ENCODE measurements at places on chromosomes 13 and 19. TPM values are rescaled to one million over a fixed set of nuclear protein-coding genes. Genes with fewer than 3 reads are reported as not detected.

The ZNF177 gene
- total RNA-seq: 10.6 TPM

The FUT1 gene
- 15.0 TPM for total RNA-seq

The MED29 gene
- total RNA-seq: 37.3 TPM

GRCh38 chr13:30331331-30331771 lies 24.0 kb upstream of the KATNAL1 start:
- H3K4me3 ChIP-seq: peak overlapping the region; percentile 5
- no peak overlapping the region for H3K27ac ChIP-seq
- no peak for DNase-seq

DNA sequence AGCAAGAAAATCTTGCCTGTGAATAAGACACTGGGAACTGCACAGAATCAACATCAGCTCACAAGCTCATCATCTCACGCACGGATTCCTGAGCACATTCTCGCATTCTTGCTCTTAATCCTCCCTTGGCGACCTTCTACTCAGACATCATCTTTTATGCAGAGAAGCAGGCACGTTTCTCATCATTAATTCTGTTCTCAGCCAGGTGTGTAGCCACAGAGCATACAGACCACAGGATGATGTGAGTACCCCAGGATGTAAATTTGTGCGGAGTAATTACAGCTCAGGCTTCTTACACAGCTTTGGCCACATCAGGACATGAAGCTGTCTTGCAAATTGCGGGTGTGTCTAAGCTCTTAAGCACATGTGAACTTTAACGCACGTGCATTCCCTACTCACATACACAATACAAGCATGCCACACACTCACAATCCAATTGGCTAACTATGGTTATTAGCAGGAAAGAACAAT lies 36.5 kb upstream of the SACS start:
- no peak for DNase-seq
- H3K4me3 ChIP-seq: peak overlapping the region; percentile 72
- H3K27ac ChIP-seq: peak overlapping the region; percentile 67
- peaks cover 41% of the 10 kb centered on the region for H3K4me1 ChIP-seq
- H3K36me3 ChIP-seq: peaks cover 2% of the 10 kb centered on the region

DNA sequence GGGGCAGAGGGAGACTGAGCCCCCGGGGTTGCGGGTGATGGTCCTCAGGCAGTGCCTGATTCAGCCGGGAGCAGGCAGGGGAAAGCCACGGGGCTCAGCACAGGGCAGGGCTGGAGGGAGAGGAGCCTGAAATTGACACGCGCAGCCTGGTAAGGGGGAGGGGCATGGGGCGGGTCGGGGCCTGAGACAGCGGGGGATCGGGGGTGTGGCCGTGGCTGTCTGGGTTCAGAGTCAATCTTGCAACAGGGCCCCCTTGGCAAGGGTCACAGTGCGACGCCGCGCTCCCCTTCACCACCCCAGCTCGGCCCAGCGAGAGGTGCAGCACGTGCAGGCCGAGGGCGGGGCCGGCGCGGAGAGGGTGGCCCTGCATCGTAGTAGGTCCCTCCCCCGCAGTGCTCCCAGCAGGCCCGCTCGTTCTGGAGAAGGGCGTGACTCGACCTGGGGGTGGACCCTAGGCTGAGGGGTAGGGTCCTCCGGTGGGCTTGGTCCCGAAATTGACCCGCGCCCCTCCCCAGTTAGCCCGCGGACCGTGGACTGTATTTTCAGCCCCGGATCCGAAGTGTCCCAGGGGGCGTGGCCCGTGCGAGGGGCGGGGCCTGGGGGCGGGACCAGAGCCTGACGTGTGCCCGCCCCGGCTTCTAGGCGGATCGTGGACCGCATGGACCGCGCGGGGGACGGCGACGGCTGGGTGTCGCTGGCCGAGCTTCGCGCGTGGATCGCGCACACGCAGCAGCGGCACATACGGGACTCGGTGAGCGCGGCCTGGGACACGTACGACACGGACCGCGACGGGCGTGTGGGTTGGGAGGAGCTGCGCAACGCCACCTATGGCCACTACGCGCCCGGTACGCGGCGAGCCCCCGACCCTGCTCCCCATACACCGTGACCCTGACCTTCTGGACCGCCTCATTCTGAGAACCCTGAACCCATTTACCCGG lies 6.0 kb downstream of the RCN3 start:
- H3K27ac ChIP-seq: peak overlapping the region; percentile 74
- H3K36me3 ChIP-seq: no peaks in the 10 kb centered on the region
- H3K4me3 ChIP-seq: peak overlapping the region; percentile 88
- H3K27me3 ChIP-seq: peaks cover 5% of the 10 kb centered on the region

GRCh38 chr13:49836516-49836915 lies 44.0 kb upstream of the KPNA3 start:
- DNase-seq: no peak
- H3K27ac ChIP-seq: peak overlapping the region; percentile 56
- no peaks in the 10 kb centered on the region for H3K36me3 ChIP-seq
- H3K27me3 ChIP-seq: no peaks in the 10 kb centered on the region

DNA sequence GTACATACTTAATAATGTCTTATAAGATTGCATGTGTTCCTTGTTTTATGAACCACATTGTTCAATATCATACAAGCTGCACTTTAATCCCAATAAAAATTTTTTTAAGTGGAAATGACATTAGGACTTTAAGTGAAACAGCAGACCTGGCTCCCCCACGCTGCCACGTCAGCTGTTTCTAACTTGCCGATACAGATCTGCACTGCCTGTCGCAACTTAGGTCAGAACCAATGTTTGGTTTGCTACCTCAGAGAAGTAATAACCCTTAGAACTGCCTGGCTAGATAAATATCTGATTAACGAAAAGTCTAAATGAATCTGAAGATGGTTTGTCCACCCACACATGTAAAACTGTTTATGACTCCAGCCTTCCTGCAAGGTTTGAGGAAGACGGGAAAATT lies 327.5 kb upstream of the DACH1 start:
- no peaks in the 10 kb centered on the region for H3K36me3 ChIP-seq
- H3K27ac ChIP-seq: no peak overlapping the region
- no peak overlapping the region for H3K4me3 ChIP-seq
- no peak for DNase-seq
- peaks cover 12% of the 10 kb centered on the region for H3K4me1 ChIP-seq
- H3K27me3 ChIP-seq: no peaks in the 10 kb centered on the region
